ENCODE measurements at places on chromosomes 5 and 9.

DNA sequence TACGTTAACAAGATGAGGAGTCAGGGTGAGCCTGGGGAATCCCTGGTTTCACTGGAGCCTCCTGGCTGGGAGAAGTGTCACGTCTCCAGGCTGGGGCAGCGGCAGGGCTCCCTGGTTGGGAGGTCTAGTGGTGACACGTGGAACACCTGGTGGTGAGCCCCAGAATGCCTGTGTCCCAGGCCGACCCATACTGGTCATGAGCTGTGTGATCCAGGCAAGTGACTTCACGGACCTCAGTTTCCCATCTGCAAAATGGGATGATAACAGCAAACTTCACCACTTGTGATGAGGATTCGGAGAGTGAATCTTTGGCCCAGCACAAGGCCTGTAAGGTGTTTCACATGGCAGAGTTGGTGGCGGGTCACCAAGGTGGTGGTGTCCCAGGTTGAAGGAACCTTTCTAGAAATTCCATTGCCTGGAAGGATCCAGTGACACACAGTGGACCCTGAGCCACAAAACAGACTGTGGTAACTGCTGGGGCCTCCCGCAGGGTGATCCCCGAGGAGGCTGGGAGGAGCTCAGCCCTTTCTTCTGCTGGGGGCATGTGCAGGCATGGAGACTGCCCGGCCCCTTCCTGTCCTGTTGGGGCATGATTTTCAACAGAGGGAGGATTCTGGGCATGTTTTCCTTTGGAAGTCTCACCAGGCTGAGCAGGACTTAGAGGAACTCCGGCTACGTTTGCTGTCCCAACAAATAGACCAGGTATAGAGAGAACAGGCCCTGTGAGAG is 153.9 kb upstream of the IER5L start:
- DNase-seq = no peak

DNA sequence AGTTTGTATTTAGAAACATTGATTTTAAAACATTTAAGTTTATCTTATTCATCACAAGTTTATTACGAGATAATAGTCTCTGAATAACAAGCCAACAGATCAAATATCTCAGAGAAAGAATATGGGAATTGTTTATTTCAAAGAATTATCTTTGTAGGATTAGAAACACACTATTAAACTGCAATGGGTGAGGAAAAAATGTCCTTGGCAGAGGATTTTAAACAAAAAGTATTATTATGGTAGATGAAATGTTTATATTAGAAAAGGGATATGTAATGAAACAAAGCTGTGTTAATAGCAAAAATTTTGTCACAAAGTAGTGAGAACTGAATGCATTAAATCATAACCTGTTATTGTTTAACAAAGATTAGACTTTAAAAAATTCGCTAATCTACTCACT is 1382.9 kb upstream of the DMAC1 start:
- DNase-seq = no peak

DNA sequence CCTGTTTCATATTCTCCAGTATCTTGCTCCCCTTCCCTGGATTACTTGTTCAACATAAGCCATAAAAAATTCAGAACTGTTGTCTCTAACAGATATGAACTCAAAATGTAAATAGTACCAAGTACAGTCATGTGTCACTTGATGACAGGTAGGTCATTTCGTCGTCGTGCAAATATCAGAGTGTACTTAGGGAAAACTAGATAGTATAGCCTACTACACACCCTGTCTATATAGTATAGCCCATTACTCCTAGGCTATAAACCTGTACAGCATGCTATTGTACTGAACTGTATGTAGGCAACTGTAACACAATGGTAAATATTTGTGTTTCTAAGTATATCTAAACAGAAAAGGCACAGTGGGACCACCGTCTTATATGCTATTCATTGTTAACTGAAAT is 39.1 kb downstream of the SMIM15 start:
- DNase-seq = no peak

DNA sequence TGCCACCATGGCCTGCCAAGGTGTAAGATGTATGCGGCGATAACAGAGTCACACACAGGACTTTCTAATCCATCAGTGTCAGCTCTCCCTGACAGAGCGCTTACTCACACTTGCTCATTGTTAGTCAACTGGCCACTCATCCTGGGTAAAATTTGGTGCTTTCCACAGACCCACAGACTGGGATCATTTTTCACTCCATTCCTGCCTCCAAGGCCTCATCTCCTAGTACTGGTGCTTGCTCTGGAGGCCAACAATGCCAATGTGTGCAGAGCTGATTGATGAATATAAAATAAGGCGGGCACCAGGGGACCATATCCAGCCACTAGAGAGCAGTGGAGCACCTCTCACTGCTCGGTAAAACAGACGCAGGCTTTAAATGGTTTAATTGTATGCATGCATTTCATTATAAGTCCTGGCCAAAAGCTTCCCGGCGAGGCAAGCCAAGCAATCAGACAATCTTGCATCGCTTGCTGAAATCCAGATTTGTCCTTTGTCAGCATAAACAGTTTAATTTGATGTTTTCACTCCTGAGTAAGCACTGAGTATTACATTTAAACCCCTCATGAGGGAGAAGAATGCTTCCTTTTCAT is 22.3 kb downstream of the PSMB7 start:
- no peak for DNase-seq

DNA sequence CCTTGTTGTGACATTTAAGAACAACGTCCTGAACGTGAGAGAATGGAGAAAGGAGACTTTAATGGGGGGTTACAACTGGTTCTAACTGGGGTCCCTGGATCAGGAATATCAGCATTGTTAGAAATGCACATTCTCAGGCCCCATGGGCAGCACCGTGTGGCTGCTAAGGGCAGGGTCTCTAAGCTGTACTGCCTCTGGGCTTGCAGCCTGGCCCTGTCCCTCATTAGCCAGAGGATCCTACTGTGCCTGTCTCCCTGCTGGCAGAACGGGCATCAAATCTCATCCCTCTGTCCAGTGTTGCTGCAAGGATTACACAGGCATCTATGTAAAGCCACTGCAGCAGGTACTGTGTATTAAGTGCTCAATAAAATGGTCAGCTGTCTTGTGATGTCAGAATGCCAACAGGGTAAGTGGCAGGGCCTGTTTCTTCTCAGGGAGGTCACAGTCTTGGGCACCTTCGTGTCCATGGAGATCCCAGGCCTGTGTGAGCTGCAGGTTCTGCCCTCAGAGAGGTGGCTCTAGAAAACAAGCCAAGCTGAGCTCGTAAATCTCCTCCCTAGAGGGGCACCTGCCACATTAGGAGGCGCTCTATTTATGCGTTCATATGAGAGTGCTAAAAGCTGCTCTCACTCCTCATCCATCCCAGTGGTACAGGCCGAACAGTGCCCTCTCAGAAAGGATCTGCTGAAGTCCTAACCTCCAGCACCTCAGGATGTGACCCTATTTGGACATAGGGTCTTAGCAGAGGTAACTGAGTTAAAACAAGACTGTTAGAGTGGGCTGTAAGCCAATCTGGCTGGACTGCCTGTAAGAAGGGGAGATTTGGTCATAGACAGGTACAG is 210.5 kb downstream of the GADD45G start:
- no peak for DNase-seq
